ENCODE measurements at places on chromosomes 7 and 10. TPM values are rescaled to one million over a fixed set of nuclear protein-coding genes. Genes with fewer than 3 reads are reported as not detected.

FKBP6 gene
- total RNA-seq: not detected

SPDYE1 gene
- total RNA-seq: not detected

DNA sequence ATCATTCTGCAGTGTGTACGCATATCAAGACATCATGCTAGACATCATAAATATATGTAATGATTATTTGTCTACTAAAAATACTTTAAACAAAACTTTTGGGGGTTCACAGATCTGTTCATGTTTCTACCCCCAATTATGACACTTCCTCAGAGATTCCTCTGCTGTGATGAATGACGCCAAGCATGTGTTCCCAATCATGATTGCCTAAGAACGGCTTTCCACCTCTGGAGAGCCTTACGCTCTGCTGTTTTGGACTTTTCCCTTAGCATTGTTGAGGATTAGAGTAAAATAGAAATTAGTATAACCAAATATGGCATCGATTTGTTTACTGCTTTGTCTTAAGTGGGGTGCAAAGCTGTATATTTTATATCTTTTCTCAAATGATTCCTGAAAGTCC is 236.3 kb upstream of the IGFBP3 start:
- H3K27me3 ChIP-seq: no peaks in the 10 kb centered on the region
- no peak overlapping the region for H3K27ac ChIP-seq
- DNase-seq: no peak

GRCh38 chr10:34373211-34373610 is 441.9 kb downstream of the PARD3 start:
- H3K27ac ChIP-seq: no peak overlapping the region
- H3K27me3 ChIP-seq: no peaks in the 10 kb centered on the region
- H3K36me3 ChIP-seq: no peaks in the 10 kb centered on the region
- H3K4me3 ChIP-seq: no peak overlapping the region
